ENCODE measurements at places on chromosomes 6 and 20.

- no peak for DNase-seq
Measured at GRCh38 chr6:106056746-106057390, 29.3 kb upstream of the PRDM1 start.

DNA sequence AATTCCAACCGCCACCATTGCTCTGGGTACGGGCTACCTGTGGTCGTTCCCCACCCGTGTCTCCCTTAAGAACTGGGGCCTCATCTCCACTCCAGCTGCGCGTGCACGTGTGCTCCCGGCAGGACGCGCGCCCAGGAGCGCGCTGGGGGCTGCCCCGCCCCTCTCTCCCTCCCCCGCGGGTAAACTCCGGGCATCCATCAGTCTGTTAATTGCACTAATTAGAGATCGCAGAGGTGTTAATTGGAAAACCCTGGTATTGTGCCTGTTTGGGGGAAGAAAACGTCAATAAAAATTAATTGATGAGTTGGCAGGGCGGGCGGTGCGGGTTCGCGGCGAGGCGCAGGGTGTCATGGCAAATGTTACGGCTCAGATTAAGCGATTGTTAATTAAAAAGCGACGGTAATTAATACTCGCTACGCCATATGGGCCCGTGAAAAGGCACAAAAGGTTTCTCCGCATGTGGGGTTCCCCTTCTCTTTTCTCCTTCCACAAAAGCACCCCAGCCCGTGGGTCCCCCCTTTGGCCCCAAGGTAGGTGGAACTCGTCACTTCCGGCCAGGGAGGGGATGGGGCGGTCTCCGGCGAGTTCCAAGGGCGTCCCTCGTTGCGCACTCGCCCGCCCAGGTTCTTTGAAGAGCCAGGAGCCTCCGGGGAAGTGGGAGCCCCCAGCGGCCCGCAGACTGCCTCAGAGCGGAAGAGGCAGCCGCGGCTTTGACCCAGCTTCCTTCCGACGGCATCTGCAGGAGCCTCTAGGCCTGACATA is 14.4 kb downstream of the FOXP4 start:
- peak; percentile 43 for DNase-seq

GRCh38 chr6:33836806-33837469 is 33.1 kb upstream of the MLN start:
- DNase-seq: no peak

DNA sequence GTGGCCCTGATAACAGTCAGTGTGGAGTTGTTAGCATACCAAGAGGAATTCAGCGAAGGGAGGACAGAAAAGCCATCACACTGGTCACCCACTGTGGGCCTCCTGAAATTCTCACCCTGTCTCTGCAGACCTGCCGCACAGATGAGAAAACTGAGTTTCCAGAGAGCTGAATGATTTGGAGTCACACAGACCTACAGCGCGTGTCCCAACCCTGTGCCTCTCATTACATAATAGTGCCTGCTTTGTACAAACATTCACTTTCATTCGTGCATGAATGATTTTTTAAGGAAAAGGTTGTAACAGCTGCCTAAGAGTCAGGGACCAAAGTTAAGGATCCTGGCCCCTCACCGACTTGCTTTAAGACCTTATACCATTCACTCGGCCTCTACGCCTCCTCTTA is 62.7 kb downstream of the THBS2 start:
- no peak for DNase-seq

DNA sequence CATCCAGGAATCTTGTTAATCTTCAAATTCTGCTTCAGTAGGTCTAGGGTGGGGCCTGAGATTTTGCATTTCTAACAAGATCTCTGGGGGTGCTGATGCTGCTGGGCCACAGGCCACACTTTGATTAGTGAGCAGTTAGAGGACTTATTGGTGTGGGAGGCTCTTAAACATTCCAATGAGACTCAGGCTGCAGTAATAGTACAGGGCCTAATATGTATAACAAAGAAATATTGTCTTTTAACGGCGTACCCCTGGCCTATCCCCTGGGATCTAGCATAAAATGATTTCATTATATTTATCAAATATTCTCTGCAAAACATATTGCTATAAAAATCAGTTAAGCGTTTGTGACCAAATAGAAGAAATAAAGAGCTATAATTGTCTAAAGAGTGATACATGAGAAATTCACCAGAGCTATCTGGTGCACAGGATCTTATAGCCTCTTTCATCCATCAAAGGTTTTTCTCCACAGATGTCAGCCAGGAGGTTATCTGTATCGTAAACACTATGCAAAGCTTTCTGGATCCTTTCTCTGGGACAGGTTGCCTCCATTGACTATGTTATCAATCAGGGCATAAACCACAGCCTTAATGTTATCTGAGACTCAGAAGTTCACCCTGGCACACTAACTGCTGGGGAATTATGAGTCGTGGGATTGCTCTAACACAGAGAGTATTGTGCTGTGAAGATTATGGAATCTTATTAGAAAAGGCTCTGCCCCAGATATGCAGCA is 488.5 kb upstream of the MAP3K7 start:
- no peak for DNase-seq

DNA sequence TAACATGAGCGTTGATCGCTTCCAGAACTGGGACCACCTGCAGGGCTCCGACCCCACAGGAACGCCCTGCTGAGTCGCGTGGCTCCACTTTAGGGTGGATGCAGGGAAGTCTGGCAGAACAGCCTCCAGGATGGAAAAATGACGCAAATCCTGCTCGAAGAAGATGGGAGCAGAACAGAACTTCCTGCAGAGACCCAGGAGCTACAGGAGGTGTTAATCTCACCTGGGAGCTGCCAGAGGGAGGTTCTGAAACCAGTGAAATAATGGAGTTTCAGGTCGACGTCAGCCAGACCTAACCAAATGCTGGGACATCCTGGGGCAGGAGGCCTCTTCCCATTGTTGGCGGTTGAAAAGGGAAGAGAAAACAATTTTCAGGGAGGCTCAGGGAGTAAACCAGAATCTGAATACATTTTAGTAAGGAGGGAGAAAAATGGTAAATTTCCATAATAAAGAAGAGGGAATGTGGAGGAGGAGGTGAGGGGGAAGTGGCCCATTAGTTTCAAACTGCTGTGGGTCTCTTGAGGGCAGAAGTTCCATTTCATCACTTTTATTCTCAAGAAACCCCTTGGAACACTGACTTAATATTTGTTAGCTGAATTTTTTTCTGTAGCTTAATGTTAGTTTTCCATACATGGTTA is 558.4 kb upstream of the CDH4 start:
- DNase-seq: no peak

- DNase-seq: peak; percentile 94
Measured at GRCh38 chr20:11777387-11778205, 140.1 kb upstream of the BTBD3 start.

GRCh38 chr6:134731615-134732014 is 218.3 kb downstream of the ALDH8A1 start:
- no peak for DNase-seq

- DNase-seq: peak; percentile 81
Measured at GRCh38 chr20:34220561-34220960, 20.7 kb upstream of the ASIP start.

DNA sequence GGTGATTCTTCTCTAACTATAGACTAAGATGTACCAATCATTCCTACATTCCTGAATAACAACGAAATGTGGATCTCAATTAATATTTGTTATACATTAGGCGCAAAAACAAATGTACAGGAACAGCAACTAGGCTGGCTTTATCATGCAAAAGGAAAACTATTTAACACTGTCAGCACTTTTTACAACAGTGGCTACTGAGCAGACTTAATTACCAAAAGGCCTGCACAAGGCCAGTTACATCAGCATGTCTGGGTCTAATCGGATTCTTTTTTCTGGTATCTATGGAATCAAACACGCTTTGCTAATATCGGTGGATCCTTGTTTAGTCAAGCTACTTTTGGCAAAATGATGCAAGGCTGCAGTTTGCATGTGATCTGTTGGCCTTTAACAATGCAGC is 176.5 kb downstream of the UBE3D start:
- no peak for DNase-seq

DNA sequence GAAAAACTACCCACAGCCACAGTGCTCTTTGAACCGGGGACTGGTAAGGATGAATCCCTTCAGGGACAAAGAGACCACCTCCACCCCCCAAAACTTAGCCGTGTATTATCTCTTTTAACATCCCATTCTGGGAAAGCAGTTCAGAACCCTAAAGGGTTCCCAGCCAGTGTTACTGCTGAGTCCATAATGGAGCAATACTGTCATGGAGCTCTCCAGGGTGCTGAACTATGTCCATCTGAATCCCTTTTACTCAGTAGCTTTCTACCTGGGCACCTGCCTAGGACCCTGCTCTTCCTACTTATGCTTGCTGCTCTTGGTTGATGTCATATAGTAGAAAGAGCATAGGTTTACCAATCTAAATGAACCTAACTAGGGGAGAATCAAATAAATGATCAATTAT is 22.3 kb upstream of the SAYSD1 start:
- peak; percentile 55 for DNase-seq

GRCh38 chr20:46545077-46545826 is 5.2 kb downstream of the OCSTAMP start:
- no peak for DNase-seq

GRCh38 chr6:142794424-142794823 is 150.6 kb downstream of the HIVEP2 start:
- DNase-seq: no peak

DNA sequence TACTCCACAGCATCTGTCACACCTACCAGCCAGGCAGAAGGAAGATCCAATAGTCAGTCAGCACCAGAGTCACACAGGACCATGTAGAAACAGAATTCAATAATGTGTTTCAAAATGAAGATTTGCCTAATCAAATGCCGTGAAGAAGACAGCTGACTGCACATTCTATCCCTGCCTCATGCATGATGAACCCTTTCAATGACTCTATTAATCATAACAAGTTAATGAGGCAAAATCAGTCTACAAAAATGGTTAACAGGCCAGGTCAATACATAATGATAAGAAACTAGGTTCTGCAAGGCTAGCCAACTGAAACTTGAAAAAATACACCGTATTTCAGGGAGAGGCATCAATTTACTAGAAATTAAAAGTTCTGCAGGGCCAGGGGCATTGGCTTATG is 6.7 kb upstream of the PNRC1 start:
- no peak for DNase-seq

DNA sequence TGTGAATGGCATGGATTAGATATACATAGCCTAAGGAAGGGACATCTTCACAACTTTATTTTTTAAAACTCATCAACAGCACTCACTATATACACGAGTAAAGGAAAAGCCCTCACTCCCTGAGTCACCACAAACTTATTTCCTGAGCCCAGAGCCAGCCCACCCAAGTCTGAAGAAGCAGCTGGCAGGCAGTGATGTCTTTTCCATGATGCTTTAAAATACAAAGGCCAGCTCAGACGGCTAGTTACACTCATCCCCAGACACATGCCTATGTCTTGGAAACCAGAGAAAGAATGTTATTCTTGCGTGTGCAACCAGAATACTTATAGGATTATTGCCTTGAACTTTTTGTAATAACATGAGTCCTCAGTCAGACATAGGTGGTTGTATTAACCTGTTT is 114.4 kb downstream of the ADGRG6 start:
- peak; percentile 98 for DNase-seq

DNA sequence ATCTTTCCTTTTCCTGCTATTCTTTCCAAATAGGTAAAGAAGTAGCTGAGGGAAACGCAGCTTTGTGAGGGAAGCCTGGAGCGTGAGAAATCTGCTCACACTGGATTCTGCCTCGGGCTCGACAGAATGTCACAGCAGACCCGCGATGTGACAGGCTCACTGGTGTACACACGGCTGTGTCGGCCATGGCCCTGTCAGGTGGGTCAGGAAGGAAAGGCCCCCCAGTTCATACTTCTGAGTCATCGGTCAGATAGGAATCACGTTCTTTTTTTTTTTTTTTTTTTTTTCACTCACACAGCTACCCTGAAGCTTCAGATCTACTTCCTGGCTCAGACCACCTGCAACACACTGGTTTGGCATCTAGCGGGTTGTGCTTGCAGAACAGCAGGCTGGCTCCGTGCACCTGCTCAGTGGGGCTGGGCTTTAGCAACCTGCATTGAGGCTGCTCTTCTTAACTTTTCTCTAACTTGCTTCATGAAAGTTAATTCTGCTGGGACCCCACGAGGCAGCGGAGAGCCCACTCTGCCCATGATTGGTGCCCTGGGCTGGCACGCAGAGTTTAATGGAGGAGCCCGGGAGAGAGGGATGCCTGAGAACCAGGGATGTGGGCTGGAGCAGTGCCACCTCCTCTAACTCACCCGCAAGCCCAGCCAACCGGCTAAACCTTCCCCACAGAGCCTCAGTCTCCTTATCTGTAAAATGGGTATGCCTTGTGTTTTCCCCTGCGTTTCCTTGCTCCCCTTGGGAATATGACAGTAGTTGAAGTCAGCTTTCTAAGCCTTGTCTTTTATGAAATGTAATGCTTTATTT is 61.5 kb upstream of the FNDC1 start:
- no peak for DNase-seq

DNA sequence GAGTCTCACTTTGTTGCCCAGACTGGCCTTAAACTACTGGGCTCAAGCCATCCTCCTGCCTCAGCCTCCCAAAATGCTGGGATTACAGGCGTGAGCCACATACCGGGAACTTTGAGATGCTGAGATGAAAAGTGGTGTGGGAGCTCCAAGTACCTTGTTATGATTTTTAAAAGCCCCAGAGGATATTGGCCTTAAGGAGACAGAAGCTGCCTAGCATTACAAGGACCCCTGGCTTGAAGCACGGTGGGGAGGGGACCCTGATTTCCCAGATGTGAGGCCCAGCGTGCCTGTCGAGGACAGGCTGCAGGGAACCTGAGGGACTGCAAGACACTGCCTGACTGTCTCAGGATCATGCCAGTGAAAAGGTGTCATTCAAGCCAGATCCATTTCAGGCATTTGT is 75.3 kb upstream of the TIAM2 start:
- no peak for DNase-seq

DNA sequence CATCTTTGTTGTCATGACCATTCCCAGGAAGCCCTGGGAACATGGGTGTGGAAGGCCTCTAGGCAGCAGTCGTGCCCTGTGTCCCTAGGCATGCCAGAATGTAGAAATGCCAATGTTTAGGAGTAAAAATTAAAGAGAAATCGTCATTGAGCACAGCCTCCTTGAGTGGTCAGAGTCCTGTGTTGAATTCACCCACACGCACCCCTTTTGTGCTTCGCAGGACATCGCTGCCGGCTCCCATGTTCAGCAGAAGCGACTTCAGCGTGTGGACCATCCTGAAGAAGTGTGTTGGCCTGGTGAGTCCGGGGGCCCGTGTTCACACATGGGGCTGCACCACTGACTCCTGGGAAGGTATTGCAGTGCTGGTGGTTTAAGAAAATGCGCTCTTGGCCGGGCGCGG is 25.1 kb downstream of the OSBPL2 start:
- no peak for DNase-seq

Measured in lung microvascular endothelial cell (primary cell).